ENCODE measurements at places on chromosomes 2 and 18. TPM values are rescaled to one million over a fixed set of nuclear protein-coding genes. Genes with fewer than 3 reads are reported as not detected.
A peak's percentile ranks its signal among the peaks of the same experiment; 100 is the strongest.

DNA sequence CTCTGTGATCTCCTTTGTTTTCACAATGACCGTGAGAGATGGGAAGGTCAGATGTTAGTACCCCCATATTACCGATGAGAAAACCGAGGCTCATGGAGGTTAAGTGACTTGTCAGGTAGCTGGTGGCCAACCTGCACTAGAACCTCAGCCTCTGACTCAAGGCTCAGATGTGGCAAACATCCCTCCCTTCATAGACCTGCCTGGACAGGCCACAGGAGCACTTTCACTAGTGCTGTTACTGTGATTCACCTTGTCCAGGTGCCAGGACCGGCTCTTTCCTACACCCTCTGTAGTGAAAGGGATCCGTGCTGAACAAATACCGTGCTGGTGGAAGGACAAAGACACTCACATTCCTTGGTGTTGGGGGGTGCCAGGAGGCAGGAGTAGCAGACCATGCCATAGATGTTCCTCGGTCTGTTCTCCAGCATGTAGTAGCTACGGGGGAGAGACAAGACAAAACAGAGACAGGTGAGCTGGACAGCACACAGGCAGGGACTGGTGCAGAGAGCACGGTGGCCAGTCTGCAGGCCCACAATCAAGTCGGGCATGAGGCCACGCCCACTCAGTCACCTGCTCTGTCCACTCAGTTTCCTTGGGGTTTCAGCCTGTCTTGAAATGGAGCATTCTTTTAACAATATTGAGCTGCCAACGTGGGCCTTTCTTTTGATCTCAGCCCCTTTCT, 65.9 kb downstream of the EDAR start:
- H3K4me1 ChIP-seq: peaks cover under 1% of the 10 kb centered on the region
- peaks cover 69% of the 10 kb centered on the region for H3K36me3 ChIP-seq
- H3K27ac ChIP-seq: no peak overlapping the region
- no peak for DNase-seq
- no peak overlapping the region for H3K4me3 ChIP-seq

DNA sequence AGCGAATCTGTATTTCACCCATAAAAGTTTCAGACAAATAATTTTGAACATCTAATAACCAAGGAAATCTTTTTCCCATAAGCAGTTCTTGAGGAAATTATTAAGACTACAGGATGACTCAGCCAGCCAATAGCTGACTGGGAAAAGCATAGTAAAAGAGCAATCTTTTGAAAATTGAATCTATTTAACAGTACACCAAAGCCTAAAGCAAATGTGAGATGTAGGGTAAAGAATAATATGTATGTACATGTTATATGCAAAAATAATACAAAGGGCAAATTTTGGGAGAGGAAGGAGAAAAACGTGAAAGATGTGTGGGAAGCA, 12.6 kb upstream of the KDSR start:
- H3K4me3 ChIP-seq: no peak overlapping the region
- H3K36me3 ChIP-seq: peaks cover 15% of the 10 kb centered on the region
- no peaks in the 10 kb centered on the region for H3K27me3 ChIP-seq
- no peak overlapping the region for H3K27ac ChIP-seq
- peaks cover 2% of the 10 kb centered on the region for H3K4me1 ChIP-seq
- DNase-seq: no peak

GRCh38 chr2:40405465-40405864, 46.4 kb downstream of the SLC8A1 start:
- peaks cover 2% of the 10 kb centered on the region for H3K4me1 ChIP-seq
- H3K36me3 ChIP-seq: no peaks in the 10 kb centered on the region
- DNase-seq: no peak
- H3K27me3 ChIP-seq: peaks cover 8% of the 10 kb centered on the region

GRCh38 chr2:636641-637405, 40.4 kb downstream of the TMEM18 start:
- H3K4me3 ChIP-seq: peak overlapping the region; percentile 76
- DNase-seq: peak; percentile 64
- H3K4me1 ChIP-seq: peaks cover 4% of the 10 kb centered on the region
- peaks cover under 1% of the 10 kb centered on the region for H3K36me3 ChIP-seq
- H3K27me3 ChIP-seq: no peaks in the 10 kb centered on the region

NAT8 gene
- polyA plus RNA-seq: not detected

SULT1C3 gene
- not detected for polyA plus RNA-seq

ONECUT2 gene
- polyA plus RNA-seq: not detected

DNA sequence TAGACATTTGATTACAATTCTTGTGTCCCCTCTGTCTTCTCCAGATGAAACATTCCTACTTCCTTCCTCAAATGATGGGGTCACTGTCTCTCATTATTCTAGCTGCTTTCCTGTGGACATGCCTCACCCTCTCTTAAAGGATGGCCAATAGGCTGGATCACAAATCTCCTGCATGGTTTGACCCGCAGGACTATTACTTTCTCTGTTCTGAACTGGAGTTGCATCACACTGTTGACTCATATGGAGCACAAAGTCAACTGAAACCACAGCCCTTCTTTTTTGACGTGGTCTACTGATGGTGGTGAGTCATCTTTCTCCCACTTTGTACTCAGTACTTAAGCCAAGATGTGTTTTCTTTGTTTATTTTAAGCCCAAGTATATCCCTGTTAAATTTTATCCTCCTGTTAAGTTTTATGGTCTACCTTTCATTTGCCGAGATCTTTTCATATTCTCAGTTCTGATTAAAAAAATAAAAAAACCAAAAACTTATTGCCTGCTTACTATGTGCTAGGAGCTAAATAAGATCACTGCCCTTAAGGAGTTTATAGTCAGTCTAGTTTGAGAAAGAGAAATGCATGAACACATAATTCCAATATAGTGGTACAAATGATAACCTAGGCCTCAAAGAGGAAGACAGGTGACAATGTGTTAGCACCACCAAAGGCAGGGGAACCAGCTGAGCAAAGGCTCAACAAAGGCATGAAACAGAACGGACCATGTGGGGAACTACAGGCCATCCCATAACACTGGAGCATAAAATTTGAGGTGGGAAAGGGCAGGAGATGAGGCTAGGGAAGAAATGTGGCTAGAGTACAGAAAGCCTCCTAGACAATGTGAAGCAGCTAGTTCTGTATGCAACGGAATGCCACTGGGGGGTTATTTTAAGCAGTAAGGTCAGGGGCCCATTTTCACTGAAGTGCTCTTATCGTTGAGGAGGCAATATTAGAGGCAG, 67.6 kb upstream of the ZFP36L2 start:
- no peak overlapping the region for H3K4me3 ChIP-seq
- no peak for DNase-seq
- H3K4me1 ChIP-seq: peaks cover 13% of the 10 kb centered on the region
- H3K36me3 ChIP-seq: peaks cover 46% of the 10 kb centered on the region
- H3K27ac ChIP-seq: peak overlapping the region; percentile 50
- H3K27me3 ChIP-seq: no peaks in the 10 kb centered on the region

GRCh38 chr2:24457696-24458386, 33.2 kb upstream of the NCOA1 start:
- H3K4me3 ChIP-seq: no peak overlapping the region
- H3K27me3 ChIP-seq: peaks cover 2% of the 10 kb centered on the region
- no peak overlapping the region for H3K27ac ChIP-seq
- H3K4me1 ChIP-seq: peaks cover 1% of the 10 kb centered on the region
- DNase-seq: no peak
- H3K36me3 ChIP-seq: no peaks in the 10 kb centered on the region

- H3K36me3 ChIP-seq: peaks cover 13% of the 10 kb centered on the region
- no peak overlapping the region for H3K4me3 ChIP-seq
- no peaks in the 10 kb centered on the region for H3K4me1 ChIP-seq
- no peak for DNase-seq
- no peak overlapping the region for H3K27ac ChIP-seq
Measured at GRCh38 chr2:197760293-197760657, 24.8 kb downstream of the BOLL start.

CCDC141 gene
- 12.0 TPM for polyA plus RNA-seq

FBLN7 gene
- polyA plus RNA-seq: 0.16 TPM

HDAC4 gene
- polyA plus RNA-seq: 10.1 TPM

GRCh38 chr18:51077217-51077616, 47.2 kb downstream of the SMAD4 start:
- no peak overlapping the region for H3K27ac ChIP-seq
- DNase-seq: no peak
- no peak overlapping the region for H3K4me3 ChIP-seq
- H3K4me1 ChIP-seq: peaks cover 29% of the 10 kb centered on the region

DNA sequence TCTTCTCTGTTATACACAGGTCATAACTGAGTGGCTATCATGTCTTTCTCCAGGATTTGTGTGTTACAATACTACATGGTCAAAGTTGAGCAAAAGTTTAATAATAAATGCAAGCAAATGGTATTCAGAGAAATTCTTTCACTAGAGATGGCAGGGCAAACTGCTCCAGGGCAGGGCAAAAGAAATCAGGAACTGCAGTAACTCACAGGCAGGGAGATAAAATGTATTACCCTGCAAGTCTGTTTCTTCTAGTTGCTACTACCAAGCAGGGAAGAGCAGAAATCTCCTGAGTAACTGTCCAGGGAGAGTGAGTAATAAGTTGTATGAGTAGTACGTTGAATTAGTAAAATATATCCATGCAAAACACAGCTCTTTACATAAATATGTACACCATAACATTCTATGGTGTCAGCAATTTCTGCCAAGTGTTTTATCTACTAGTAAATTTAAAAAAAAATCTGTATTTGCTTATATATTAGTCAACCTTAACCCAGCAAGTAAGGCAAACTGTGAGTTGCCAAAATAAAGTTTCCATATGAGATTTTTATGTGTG, 404.1 kb downstream of the ZEB2 start:
- peaks cover 2% of the 10 kb centered on the region for H3K36me3 ChIP-seq
- H3K27me3 ChIP-seq: no peaks in the 10 kb centered on the region
- DNase-seq: no peak
- H3K4me1 ChIP-seq: no peaks in the 10 kb centered on the region

- no peak overlapping the region for H3K4me3 ChIP-seq
- no peaks in the 10 kb centered on the region for H3K36me3 ChIP-seq
- H3K27ac ChIP-seq: no peak overlapping the region
- no peak for DNase-seq
- no peaks in the 10 kb centered on the region for H3K27me3 ChIP-seq
Measured at GRCh38 chr2:235698028-235698427, 204.2 kb downstream of the AGAP1 start.

NOL4 gene
- not detected for polyA plus RNA-seq

SCG2 gene
- polyA plus RNA-seq: not detected

DNA sequence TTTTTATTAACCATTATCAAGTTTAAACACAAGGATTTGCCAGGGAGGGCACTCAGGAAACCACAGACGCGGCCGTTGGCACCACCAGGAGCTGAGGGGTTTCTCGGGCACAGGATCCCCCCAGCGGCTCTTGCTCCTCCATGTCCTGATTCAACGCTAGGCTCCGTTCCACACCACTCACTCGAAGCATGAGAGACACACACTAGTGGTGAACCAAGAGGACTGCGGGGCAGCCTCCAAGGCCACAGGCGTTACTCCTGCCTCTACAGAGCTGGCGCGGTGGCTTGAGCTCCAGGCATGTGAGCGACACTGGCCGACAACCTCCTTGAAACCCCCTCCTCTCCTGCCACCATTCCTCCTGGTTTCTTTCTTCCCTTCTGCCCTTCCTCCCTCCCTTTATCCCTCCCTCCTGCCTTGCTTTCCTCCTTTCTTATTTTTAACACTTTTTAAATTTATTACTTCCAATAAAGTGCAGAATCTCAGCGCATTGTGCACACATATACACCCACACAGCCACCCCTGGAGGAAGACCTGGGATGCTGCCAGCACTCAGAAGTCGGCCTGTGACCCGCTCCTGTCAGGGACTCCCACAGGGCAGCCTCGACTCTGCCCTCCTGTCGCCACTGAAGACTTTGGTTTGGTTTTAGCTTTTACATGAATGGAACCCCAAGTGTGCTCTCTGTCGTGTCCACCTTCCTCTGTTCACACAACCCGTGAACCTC, 21.7 kb downstream of the COX7A2L start:
- no peaks in the 10 kb centered on the region for H3K27me3 ChIP-seq
- H3K4me1 ChIP-seq: peaks cover 41% of the 10 kb centered on the region
- peaks cover 34% of the 10 kb centered on the region for H3K36me3 ChIP-seq
- DNase-seq: no peak
- H3K27ac ChIP-seq: peak overlapping the region; percentile 20
- no peak overlapping the region for H3K4me3 ChIP-seq

FRZB gene
- not detected for polyA plus RNA-seq

DNA sequence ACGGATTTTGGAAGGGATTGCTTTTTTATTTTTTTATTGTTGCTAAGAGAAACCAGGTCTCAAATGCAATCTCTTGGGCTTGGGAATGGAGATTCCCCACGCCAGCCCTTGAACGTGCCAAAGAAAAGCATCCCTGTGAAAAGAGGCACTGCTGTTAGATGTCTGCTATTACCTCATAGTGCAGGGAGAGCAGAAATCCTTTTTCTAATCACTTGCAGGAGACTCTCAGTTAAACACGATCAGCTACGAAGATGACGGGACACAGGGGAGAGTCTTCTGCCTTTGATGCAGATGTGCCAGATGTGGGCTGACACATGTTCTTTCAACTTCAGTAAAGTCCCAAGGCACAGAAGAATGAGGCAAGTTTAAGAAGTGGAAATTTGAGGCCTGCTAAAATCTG, 381.6 kb upstream of the TRIB2 start:
- H3K27me3 ChIP-seq: peaks cover 4% of the 10 kb centered on the region
- H3K36me3 ChIP-seq: no peaks in the 10 kb centered on the region
- H3K4me3 ChIP-seq: peak overlapping the region; percentile 52
- no peaks in the 10 kb centered on the region for H3K4me1 ChIP-seq
- H3K27ac ChIP-seq: no peak overlapping the region
- no peak for DNase-seq

DNA sequence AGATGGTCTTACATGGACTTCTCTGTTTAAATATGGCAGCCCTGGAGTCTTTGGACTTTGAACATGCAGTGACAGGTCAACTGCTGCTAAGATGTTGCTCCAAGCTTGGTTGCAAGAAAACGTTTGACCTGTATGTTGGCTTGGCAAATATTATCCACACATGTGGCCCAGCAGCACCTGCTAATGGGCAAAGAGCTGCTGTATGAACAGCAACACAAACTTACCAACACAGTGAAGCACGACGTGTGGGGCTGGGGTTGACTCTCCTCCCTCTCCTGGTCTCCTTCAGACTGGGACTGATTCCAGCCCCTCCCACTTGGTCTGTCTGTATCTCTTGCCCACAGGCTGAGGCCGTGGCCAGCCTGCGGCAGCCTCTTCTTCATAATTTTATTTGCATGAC, 3.8 kb downstream of the KCNE4 start:
- no peak overlapping the region for H3K27ac ChIP-seq
- H3K36me3 ChIP-seq: no peaks in the 10 kb centered on the region
- DNase-seq: no peak
- H3K4me3 ChIP-seq: no peak overlapping the region
- no peaks in the 10 kb centered on the region for H3K4me1 ChIP-seq

- no peaks in the 10 kb centered on the region for H3K27me3 ChIP-seq
- no peak overlapping the region for H3K27ac ChIP-seq
- no peak overlapping the region for H3K4me3 ChIP-seq
- H3K4me1 ChIP-seq: peaks cover 68% of the 10 kb centered on the region
- DNase-seq: no peak
Measured at GRCh38 chr2:64133828-64134227, 10.4 kb downstream of the PELI1 start.

- no peaks in the 10 kb centered on the region for H3K36me3 ChIP-seq
- no peaks in the 10 kb centered on the region for H3K4me1 ChIP-seq
- H3K27me3 ChIP-seq: peaks cover 15% of the 10 kb centered on the region
- H3K27ac ChIP-seq: no peak overlapping the region
Measured at GRCh38 chr18:11500153-11501122, 109.0 kb upstream of the SLC35G4 start.
